ENCODE measurements at places on chromosomes 6 and 20.
A peak's percentile ranks its signal among the peaks of the same experiment; 100 is the strongest.

- no peak for DNase-seq
Observed at GRCh38 chr6:44020148-44020547, 107.1 kb downstream of the MRPL14 start.

- no peak for DNase-seq
Observed at GRCh38 chr20:1576641-1577040, 19.1 kb upstream of the SIRPD start.

GRCh38 chr6:32664827-32665362, 1.6 kb downstream of the HLA-DQB1 start:
- DNase-seq, result peak; percentile 36

DNA sequence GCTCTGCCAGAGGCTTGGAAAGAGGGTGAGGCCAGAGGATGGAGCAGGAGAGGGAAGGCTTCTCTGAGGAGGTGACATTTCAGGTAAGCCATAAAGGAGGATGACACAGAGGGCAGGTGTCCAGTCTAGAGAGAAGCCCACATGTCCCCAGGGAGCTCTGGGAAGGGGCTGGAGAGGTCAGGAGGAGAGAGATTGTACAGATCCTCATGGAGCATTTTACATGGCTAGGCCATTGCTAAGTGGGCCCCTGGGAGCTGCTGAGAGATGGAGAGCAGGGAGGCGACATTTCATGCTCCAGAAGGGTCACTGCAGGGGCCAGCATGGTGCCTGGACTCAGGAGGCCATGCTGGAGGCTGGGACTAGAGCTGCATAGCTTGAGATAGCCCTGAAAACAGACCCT, 124.5 kb downstream of the TOX2 start:
- no peak for DNase-seq

DNA sequence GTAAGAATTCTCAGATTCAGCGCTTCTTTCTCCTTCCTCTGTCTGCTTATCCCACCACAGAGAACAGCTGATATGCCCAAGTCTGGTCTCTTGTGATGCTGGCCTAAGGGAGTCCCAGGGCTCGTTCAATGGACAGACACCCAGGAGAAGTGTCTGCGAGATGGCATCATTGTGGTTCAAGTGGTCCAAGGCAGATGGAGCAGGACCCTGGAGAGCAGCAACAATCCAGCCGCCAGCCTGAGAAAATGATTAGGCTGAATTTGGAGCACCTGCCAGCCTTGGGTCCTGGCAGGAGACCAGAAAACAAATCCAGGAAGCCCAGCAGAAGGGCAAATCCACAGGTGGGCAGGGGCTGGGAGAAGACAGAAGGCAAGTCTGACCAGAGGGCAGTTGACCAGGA, 145.8 kb downstream of the PTPRT start:
- peak; percentile 38 for DNase-seq

- no peak for DNase-seq
Observed at GRCh38 chr6:111710911-111711310, 105.2 kb upstream of the TRAF3IP2 start.

All from nephron progenitor cell (in vitro differentiated cells).